ENCODE measurements at places on chromosomes 7 and 10.

GRCh38 chr7:98282703-98283102 is 1.2 kb downstream of the BRI3 start:
- no peak for DNase-seq

DNA sequence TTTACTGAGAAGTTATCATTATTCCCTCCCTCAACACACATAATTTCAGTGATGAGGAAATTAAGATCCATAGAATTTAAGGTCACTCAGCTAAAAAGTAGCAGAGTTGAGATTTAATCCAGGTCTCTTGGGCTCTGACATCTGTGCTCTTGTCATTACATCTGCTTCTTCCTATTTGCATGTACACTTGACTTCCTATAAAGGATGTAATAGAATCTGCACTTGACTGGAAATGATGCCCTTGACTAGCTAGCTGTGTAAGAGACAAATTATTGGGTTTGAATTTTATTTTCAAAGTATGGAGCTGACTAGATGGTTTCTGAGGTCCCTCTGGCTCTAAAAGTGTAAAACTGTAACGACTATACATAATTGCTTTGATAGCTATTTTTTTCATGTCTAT is 59.5 kb downstream of the AGK start:
- DNase-seq: no peak

DNA sequence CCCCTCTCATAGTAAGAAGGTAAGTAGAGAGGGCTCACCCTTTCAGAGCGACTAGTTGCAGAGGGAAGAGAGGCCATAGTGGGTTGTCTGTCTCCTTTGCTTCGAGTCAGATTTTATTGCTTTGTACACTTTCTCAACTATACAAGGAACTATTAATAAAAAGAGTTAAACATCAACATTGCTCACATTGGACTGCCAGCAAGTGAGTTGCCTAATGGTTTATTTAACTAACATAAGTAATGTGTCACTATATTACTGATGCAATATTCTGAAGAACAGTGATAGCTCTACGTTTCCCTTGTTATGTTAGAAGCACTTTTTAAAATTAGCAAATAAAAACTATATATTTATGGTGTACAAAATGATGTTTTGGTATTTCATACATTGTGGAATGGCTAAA is 451.0 kb downstream of the GRM8 start:
- DNase-seq: no peak

DNA sequence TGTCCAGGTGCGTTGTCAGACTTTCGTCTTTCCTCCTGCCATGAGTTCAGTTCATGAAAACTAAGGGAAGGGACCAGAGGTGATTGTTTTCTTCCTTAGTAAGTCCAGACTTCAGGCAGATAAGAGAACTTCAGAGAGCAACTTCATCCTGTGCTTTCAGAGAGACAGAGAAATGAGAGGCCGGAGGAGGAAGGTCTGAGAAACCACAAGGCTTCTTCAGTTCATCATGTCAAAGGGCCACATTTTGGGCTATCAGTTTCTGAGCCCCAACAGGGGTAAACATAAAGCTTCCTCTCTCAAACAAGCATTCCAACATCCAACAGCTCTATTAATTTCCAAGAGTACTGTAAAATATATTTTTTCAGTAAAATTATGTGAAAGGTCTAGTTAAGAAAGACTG is 668.4 kb upstream of the NRP1 start:
- DNase-seq: no peak

- DNase-seq: no peak
Measured at GRCh38 chr7:135207406-135208101, 3.8 kb downstream of the WDR91 start.

DNA sequence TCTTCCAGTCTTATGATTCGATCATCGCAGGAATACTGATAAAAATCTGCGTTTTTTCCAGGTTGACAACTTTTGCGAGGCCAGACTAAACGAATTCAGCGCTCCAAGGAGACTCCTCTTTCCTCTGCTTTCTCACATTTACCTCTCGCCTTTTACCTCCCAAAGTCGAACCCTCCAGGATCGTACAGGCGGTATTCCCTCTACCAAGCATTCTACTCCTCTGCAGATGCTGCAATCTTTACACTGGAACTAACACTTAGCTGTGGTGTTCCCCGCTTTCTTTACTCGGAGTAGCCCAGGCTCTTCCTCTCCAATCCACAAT is 449 bp downstream of the NUDT5 start:
- no peak for DNase-seq

DNA sequence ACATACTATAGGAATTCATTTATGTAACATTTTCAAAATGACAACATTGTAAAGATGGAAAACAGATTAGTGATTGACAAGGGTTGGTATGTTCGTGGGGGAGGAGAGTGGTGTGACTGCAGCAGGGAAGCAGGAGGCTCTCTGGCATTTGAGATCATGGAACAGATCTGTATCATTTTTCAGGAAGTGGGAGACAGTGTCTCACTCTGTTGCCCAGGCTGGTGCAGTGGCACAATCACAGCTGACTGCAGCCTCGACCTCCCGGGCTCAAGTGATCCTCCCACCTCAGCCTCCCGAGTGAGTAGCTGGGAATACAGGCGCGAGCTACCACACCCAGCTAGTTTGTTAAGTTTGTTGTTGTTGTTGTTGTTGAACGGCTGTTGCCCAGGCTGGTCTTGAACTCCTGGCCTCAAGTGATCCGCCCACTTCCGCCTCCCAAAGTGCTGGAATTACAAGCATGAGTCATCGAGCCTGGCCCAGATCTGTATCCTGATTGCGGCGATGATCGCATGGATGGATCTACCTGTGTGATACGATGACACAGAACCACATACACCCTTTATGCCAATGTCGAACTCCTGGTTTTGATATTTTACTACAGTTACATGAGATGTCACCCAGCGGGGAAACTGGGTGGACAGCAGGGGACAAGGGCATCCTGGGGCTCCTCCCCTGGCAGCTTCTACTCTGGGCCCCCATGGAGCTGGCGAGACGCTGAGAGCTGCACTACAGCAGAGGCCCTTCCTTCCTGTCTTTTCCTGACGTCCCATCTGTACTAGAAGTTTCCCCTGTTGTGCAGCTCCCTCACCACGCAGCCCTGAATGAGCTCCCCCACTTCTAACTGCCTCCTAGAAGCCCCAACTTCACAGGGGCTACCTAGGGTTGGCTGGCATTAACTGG is 12.3 kb upstream of the CYTH3 start:
- DNase-seq: no peak

GRCh38 chr10:22913474-22914092 is 14.3 kb upstream of the ARMC3 start:
- DNase-seq: no peak

DNA sequence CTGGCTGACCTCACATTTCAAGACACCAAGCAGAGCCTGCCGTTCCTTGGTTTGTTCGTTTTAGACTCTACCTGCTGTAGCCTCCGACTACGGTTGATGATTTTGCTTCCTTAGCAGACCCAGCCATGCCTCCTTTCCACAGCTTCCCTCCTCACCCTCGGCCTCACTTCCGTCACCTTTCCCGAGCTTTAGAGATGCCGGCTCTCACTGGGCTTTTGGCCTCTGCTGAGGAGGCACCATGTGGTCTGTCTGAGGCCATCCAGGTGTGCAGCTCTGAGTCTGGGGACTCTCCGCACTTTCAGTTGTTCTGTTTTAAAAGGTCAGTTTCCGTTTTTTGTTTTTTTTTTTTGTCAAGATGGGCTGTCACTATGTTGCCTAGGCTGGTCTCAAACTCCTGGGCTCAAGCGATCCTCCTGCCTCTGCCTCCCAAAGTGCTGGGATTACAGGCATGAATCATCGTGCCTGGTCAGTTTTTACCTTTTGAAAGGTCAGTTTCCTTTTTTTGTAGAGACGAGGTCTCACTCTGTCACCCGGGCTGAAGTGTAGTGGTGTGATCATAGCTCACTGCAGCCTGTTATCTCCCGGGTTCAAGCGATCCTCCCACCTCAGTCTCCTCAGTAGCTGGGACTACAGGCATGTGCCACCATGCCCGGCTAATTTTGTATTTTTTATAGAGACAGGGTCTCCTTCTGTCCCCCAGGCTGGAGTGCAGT is 11.7 kb downstream of the ORAI2 start:
- no peak for DNase-seq

DNA sequence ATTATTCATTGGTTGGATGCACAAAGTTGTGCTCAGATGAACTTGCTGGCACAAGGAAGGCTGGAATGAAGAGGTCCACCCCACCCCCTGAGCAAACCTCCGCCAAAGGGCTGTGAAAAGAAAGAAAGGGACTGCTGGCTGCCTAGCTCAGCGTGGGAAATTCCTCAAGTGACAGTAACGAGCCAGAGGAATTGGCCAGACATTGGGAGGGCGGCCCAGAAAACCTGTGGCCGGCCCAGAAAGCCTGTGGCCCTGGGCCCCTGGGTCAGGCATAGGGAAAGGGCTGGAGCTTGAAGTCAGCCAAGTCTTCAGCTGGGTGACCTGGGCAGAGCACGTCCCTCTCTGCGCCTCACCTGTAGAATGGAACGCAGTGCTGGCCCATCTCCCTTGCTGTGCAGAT is 30.6 kb upstream of the CTBP2 start:
- DNase-seq: no peak

DNA sequence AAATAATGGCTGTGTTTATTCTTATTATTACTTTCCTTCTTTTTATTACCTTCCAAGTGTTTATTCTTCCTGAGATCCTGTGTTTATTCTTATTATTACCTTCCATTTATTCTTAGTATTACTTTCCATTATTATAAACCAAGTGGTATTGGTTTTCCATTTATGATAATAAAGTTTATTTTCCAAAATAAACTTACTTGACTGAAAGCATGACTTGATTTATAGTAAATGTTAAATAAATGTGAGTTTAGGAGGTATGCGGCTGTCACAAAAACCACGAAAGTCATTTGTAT is 20.2 kb downstream of the WIPF3 start:
- no peak for DNase-seq

GRCh38 chr10:77359287-77359691 is 278.3 kb downstream of the KCNMA1 start:
- DNase-seq: no peak

- no peak for DNase-seq
Measured at GRCh38 chr10:110003524-110003885, 4.3 kb upstream of the ADD3 start.

- no peak for DNase-seq
Measured at GRCh38 chr10:72953687-72954086, 919 bp downstream of the PLA2G12B start.

DNA sequence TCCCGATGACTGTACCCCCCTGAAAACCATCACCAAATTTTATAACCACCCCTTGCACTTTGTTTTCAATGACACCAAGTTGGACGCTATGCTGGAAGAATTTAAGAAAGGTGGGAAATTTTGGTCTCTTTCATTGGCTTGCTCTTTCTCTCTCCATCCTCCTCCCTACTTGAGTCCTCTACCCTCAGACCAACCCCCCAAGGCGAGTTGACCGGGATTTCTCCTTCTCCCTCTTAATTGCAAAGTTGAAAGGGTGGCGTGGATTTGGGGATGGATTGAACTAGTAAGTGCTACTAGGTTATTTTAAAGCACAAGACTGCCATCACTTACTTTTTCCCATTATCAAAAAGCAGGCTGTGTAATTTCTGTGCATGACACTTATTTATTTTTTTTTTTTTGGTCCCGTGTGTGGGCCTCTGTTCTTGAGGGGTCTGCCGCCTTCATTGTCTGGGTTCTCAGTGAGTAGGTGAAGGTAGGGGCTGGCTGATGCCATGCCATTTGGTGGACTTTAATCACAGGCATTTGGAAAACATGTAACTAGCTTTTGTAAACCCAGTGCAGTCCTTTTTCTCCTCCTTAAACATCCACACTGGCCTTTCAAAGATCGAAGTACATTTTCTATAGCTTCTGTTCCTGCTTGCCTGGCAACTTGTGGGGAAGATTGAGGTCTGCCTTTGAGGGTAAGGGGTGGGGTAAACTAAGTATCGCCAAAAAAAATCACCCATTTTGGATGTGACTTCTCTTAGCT is 2.1 kb downstream of the CNNM2 start:
- DNase-seq: no peak

DNA sequence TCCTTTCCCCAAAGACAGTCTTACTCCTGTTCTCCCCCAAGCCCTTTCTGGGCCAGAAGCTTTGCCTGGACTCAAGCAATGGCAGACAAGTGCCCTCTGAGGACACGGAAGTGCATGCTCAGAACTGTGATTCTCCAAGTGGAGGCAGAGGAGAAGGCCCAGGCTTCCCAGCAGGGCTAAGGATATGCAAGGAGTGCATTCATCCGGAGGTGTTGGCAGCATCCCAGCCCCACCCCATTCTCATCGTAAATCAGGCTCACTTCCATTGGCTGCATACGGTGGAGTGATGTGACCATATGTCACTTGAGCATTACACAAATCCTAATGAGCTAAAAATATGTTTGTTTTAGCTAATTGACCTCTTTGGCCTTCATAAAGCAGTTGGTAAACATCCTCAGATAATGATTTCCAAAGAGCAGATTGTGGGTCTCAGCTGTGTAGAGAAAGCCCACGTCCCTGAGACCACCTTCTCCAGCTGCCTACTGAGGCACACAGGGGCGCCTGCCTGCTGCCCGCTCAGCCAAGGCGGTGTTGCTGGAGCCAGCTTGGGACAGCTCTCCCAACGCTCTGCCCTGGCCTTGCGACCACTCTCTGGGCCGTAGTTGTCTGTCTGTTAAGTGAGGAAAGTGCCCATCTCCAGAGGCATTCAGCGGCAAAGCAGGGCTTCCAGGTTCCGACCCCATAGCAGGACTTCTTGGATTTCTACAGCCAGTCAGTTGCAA is 1.4 kb upstream of the RBP3 start:
- DNase-seq: no peak

DNA sequence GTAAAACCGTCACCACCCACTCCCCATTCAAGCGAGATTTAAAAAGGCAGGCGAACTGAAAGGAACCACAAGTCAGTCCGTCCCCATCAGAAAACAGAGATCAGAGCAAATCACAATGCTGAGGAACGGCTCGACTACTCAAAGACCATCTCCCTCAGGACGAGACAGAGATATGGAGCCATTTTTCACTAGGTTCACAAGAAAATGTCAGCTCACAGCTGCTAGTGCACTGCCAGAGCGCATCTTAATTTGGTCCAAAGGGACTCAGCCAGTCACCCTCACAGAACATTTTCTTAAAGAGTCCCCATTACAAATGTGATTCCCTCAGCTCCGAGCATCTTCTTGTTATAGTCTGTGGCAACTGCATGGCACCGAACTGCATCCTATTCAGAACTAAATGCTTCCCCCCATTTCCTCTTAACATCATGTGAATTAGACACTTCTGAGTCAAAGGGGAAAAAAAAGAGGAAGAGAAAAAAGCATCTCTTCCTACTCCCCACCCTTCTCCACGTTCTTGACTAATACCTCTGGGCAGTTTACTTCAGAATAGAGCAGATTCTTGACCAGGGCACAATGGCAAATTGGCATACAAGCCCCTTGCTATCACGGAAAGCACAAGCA is 683.9 kb downstream of the MAGI2 start:
- DNase-seq: peak; percentile 12

- DNase-seq: no peak
Measured at GRCh38 chr7:128443831-128444600, 11.7 kb upstream of the HILPDA start.

Measured in GM12892 (cell line).